ENCODE measurements at places on chromosomes 1 and 21. TPM values are rescaled to one million over a fixed set of nuclear protein-coding genes. Genes with fewer than 3 reads are reported as not detected.

GRCh38 chr1:25909040-25909439, 2.8 kb upstream of the STMN1 start:
- no peak for DNase-seq

GRCh38 chr21:38333301-38334272, 76.8 kb downstream of the KCNJ15 start:
- DNase-seq = no peak

The SPRR2D gene
- not detected for total RNA-seq

The KCNA2 gene
- total RNA-seq = 1.7 TPM

GRCh38 chr1:225426395-225427234, 1.2 kb downstream of the LBR start:
- DNase-seq = no peak

DNA sequence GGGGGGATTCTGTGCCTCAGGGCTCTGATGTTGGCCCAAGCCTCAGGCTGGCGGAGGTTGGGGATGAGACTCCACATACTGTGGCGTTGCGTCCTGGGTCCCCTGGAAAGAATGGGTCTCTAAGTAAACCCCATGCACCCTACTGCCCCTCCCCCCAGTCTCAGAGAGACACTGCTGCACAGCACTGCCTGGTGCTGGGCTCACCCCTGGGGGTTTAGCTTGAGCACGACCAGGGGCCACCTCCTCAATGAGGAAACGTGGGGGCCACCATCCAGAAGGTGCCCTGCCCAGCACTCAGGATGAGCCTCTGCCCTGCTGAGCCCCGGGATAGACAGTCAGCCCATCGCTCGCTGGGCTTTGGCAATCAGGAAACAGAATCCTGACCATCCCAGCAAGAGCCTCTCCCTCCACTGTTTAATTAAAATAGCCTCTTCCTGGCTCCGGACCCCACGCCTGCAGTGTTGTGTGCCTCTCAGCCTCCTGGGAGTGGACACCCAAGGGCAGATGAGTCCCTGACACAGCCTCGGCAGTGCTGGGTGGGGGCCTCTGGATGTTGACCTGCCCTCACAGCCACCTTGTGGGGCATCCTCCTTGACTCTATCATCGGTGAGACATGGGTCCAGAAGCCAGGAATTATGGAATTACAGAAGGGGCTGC, 3.5 kb upstream of the KRTAP10-4 start:
- DNase-seq = no peak

DNA sequence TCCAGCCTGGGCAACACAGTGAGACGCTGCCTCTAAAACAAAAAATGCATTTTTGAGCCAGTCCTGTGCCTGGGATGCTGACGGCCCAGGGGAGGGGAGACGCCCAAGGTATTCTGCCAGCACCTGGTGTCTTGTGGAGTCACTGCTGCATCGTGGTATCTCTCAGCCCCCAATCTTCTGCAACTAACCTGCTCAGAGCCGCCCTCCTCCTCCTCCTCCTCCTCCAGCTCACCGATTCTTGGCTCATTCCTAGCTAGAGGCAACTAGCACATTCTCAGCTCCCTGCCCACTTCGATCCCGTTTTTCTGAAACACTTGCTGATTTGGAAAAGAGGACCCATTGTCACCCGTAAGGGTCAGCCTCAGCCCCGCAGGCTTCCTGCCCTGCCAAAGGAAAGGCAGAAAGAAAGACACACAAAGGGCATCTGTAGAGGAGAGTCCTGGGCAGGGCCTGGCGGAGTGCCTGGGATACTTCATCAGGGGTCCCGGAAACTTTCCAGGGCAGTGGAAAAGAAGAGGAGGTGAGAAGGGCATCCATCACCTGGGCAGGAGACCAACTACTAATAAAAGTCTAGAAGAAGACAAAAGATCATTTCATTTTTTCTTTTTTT, 20.7 kb downstream of the GPR157 start:
- DNase-seq = no peak

GRCh38 chr1:11399250-11399649, 79.7 kb upstream of the DISP3 start:
- no peak for DNase-seq

GRCh38 chr1:12491656-12492055, 126.4 kb downstream of the DHRS3 start:
- DNase-seq = no peak

The POU3F1 gene
- 0.32 TPM for total RNA-seq

The PADI3 gene
- total RNA-seq = 6.9 TPM

GRCh38 chr1:20733360-20733975, 965 bp upstream of the SH2D5 start:
- DNase-seq = no peak

- no peak for DNase-seq
Measured at GRCh38 chr1:3079381-3080052, 10.5 kb downstream of the PRDM16 start.

DNA sequence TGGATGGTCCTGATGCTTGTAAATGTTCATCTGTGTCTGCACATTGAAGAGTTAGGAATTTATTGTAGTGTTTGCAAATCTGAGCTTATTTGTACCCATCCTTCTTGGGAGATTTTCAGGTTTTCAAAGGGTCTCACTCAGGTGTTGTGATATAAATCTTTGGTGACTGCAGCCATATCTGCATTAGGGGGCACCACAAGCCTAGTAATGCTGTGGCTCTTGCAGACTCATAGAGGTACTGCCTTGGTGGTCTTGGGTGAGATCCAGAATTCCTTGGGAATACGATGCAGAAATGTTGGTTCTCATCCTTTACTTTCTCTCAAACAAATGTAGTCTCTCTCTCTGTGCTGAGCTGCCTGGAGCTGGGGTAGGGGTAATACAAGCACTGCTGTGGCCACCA, 405.9 kb downstream of the TTLL7 start:
- no peak for DNase-seq

GRCh38 chr1:220967911-220968310, 88.7 kb downstream of the HLX start:
- DNase-seq = no peak

The IL10 gene
- 2.8 TPM for total RNA-seq

DNA sequence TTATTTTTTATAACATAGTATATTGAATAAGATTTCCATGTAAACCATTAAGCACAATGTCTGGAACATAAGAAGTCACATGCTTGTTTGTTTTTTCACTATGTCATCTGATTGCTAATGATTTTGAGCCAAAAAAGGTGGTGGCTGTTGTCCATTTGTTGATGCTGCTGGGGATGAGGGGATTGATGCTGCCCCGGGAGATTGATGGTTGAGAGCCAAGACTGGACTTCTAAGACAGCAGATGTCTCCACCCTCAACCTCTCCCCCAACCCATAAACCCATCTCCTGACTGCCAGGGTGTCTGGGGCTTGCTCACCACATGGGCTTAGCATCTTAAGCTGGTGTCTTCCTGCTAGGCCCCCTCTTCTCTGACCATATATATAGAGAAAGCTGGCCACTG, 35.8 kb upstream of the CD34 start:
- DNase-seq = no peak

- no peak for DNase-seq
Measured at GRCh38 chr1:18922848-18923755, 20.7 kb upstream of the ALDH4A1 start.

- no peak for DNase-seq
Measured at GRCh38 chr1:224700918-224701531, 84.9 kb downstream of the CNIH3 start.

The RORC gene
- 1.6 TPM for total RNA-seq

DNA sequence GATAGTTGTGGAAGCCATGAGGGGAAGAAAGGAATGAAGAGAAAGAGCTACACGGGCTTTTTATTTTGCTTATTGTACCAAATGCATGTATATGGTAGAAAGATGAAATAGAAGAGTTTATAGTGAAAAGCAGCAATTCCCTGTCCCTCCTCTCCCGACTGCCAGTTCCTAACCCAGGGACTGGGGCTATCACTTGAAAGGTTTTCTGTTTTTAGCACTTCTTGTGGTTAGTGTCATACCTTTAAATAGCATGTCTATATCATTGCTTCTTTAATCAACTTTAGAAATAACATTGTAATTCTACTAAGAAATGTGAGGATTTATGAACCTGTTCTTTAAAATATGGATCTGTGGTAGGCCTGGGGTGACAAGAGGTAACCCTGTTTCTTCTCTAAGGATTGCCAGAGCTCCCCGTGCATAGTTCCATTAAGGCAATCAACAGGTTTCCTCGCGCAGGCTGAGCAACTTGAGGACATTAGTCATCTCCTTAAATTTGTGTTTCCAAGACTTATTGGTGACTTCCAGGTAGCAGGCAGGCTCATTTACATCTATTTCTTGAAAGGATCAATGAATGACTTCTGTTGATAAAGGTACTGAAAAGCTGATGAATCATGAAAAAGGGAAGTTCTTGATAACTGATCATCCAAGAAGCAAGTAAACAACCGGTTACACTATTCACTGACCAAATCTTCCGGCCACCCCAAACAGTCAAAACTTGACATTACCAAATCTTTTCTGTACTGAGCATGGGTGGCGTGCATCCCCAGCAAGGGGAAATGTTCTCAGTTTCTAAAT, 37.8 kb upstream of the S1PR1 start:
- no peak for DNase-seq
